ENCODE measurements at places on chromosomes 11 and 22. TPM values are rescaled to one million over a fixed set of nuclear protein-coding genes. Genes with fewer than 3 reads are reported as not detected.

LINC01488 gene
- total RNA-seq: not detected

PGGHG gene
- total RNA-seq: 99.8 TPM

TIMP3 gene
- not detected for total RNA-seq

MPZL3 gene
- 16.5 TPM for total RNA-seq

SLC15A3 gene
- total RNA-seq: 1.2 TPM

BAIAP2L2 gene
- 0.77 TPM for total RNA-seq

BEST1 gene
- total RNA-seq: not detected

MMP27 gene
- total RNA-seq: not detected

HBG2 gene
- total RNA-seq: not detected

OR52A1 gene
- total RNA-seq: not detected

All from T-helper 2 cell treated with Interferon-gamma antibody and Interleukin-4, amounts not matched to agents 100 ng/mL and 5 ng/mL, for 36 hours (primary cell).